Right ventricle myocardium superior (tissue), 1 donor: ENCODE measurements at places on chromosomes 2 and 18.
A peak's percentile ranks its signal among the peaks of the same experiment; 100 is the strongest.

DNA sequence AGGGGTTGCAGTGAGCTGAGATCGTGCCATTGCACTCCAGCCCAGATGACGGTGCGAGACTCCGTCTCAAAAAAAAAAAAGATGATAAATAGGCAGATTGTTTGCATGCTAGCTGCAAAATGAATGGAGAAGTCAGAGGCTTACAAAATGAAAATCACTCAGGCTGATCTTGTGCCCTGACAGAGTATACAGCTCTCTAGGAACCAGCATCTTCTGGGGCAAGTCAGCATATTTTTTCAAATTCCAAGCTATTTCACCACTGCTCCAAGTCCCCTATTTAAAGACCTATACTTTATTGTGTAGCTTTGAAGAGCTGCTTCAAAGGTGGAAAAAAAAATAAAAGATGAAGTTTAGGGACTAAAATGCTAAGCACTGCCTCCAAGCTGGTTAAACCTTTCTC, 6.1 kb downstream of the E2F6 start:
- DNase-seq: no peak

GRCh38 chr2:14401873-14402272, 230.6 kb upstream of the LRATD1 start:
- DNase-seq: no peak

DNA sequence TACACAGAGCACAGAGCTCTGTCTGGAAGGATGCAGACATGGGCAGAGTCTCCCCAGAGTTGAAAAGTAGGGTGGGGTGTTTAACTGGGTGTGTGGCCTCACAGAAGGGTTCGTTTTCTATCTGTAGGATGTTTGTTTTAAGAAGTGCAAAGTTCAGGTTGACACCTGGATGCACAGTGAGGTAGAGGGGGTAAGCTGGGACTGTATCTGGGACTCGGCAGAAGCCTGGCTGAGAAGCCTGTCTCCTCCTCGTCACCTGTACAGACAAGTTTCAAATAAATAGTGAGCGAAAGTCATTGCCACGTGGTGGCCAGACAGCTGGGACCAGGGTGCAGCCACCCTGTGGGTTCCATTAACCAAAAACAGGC, 145.9 kb downstream of the KLHL29 start:
- DNase-seq: peak; percentile 6

DNA sequence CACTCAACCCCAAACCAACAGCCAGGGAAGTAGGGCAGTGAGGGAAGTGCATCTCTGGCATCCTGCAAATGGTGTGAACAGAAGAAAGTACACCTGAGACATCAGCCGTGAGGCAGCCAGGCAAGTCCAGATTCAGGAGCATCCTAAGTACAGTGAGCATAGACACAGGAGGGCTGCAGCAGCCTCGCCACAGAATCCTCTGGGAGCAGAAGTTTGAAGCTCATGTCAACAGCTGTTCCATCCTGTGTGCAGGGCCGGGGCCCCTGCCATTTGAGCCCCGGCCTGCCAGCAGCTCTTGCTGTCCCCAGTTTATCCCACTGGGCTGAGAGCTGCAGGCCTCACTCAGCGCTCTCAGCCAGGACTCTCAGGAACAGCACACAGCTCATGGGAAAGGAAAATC, 14.5 kb downstream of the LOXHD1 start:
- DNase-seq: no peak

GRCh38 chr2:238239863-238240756, at the start of gene HES6:
TSS of gene HES6 (minus strand) at chr2:238240038. CDS start at chr2:238239905, 133 bp downstream.
- peak; percentile 95 for DNase-seq
